ENCODE measurements at places on chromosomes 6 and 20.

DNA sequence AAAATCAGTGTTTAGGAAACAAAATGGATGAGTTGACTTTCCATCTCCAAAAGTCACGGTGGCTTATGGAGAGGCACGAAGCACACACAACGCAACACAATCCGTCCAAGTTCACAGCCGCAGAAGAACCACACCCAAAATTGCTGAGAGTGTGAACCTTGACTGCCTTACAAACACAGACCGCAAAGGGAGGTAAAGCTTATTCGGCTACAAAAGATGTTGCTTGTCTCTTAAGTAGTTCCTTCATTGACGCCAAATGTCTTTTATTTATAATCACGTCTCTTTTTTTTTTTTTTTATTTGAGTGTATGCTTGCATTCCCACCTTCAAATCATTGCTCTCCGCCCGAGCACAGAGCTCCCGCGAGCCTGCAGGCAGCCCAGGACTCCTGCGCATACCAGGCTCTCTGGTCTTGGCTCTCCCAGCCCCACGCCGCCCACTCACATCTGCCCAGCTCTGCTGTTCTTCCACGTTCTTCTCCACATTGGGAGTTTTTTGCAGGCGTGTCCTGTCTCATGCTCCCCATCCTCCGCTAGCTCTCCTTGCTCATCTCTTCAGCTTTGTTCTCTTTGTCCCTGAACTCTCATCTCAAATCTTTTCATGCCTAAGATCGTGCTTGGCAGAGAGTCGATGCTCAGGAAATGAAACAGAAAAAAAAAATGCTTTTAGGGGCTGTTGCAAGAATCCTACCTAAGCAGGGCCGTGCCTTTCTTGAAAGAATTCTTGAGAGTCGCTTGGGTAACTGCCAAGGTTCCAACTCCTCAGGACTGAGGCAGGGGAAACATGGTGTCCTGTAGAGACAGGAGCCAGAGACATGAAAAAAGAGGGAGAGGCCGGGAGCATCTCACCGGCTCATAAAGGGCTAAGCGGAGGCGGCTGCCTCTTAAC is 25.8 kb downstream of the LY86 start:
- DNase-seq = no peak

- DNase-seq = no peak
Measured at GRCh38 chr6:32047855-32048766, 9.9 kb downstream of the CYP21A2 start.

DNA sequence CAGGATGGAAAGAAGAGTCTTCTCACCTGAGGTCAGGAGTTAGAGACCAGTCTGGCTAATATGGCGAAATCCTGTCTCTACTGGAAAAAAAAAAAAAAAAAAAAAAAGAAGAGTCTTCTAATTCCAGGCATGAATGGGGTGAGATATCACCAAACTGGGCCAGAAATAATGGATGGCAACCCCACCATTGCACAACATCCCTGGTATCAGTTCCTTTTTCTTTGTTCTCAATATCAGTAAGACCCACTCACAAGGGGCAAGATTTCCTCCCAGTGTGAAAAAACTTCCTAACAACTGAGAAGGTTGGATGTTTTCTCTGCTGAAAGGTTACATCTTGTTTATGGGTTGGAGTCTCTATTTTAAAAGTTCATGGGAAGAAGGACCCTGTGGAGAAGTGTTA is 23.6 kb upstream of the NR2E1 start:
- no peak for DNase-seq

GRCh38 chr20:53201588-53201987 is 229.4 kb downstream of the TSHZ2 start:
- no peak for DNase-seq

DNA sequence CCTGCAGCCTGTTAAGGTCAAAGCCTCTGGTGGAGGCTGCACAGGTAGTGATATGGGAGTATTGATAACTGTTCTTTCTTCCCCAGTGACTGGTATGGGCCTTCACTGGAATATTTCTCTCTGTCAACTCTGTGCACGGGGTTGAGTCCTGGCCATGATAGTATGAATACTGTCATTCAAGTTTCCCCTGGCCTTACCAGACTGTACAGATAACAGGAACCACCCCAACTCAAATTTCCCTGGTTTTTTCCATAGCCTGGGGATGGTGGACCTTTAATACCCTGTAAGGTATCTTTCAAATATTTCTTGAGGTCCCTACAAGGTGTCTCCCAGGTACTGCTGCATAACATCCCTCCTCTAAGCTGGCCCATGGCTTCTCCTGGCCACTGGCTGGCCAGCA is 51.4 kb upstream of the TNFAIP3 start:
- DNase-seq = no peak

GRCh38 chr6:143333749-143334520 is 116.6 kb downstream of the ADAT2 start:
- DNase-seq = no peak

GRCh38 chr20:57361517-57361916 is 10.5 kb downstream of the RAE1 start:
- no peak for DNase-seq

DNA sequence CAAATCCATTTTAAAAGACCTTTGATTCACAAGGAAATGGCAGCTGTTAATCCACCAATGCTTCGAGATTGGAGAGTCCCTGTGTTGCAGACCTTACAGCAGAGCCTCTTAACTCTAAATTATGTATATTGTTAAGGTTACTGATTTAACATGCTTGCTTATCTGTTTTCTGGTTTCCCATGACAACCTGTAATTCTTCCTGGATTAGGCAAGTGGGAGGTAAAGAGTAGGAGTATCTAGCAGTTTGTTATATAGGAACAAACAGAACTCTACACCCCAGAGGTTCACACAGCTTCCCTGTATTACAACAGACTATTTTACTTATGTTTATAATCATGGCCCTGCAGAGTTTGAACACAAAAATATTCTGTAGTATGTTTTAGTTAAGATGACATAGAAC is 39.5 kb downstream of the NKX2-4 start:
- no peak for DNase-seq

DNA sequence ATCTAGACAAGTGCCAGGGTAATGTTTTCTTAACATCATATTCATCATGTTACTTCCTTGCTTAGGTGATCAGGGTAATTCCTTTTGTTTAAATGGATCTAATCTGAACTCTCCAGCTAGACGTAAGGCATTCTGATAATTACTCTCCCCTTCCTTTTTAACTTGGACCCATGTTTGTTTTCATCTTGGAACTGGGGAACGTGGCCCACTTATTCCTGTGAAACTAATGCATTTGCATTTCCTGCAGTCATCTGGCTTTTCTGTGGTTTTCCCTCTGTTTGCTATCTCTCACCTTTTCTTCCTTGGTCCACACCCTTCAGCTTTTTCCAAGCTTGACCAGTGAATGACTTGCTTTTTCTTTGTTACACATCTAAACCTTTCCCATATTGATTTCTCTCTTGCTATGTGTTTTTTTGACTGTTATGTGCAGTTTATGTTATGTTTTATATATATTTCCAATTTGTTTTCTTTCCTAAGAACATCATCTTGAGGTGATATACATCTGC is 33.3 kb downstream of the SLX4IP start:
- DNase-seq = no peak

GRCh38 chr6:68368845-68369244 is 266.2 kb upstream of the ADGRB3 start:
- DNase-seq = no peak

- DNase-seq = no peak
Measured at GRCh38 chr6:136761227-136761922, 30.9 kb downstream of the MAP3K5 start.

DNA sequence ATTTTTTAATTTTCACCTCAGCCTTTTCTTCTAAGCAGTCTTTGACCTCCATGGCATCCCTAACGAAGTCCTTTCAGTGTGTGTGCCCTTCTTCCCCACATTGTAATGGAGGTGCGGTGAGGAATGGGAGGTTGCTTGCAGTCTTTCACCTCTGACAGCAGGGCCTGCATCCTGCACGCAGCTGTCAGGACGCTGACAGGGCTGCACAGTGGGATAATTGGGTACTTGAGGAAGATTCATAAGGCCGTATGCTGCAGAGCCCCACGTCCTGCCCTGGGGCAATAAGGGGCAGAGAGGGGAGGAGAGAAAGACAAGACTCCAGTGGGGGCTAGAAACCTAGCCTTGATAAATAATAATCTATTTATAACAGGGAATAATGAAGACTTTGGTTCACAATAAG is 184.7 kb downstream of the SAMD5 start:
- DNase-seq = no peak

- no peak for DNase-seq
Measured at GRCh38 chr6:152086223-152086873, 278.9 kb downstream of the ESR1 start.

GRCh38 chr6:119340796-119341487 is 8.6 kb downstream of the MAN1A1 start:
- no peak for DNase-seq

GRCh38 chr6:138035070-138035469 is 72.1 kb downstream of the PERP start:
- DNase-seq = no peak

GRCh38 chr6:75300531-75300855 is 15.9 kb upstream of the TMEM30A start:
- no peak for DNase-seq

- no peak for DNase-seq
Measured at GRCh38 chr20:45852326-45852725, 4.9 kb downstream of the ACOT8 start.

Measured in C1 segment of cervical spinal cord (tissue), 14 donors.